NCI-H1694 treated with DMSO at 0.1 percent for 48 hours (cell line): ENCODE measurements at places on chromosomes 2 and 18.

- no peak for DNase-seq
Measured at GRCh38 chr2:198376677-198377076, 572.3 kb downstream of the PLCL1 start.

DNA sequence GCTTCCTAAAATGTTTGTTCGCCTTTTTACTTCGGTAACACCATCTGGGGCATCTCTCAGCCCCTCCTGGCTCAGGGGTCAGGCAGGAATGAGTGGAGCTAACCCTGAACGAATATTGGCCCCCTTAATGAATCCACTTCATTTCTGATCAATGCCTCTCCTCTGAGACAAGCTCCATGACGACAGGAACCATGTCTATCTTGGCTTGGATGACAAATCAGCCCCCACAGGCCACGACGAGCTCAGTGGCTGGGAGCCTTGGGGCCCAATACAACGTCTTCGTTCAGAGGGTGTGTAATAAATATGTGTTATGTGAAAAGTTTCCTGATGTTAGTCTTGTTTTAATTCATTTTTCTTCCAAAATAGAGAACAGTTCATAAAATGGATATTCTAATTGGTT is 133.0 kb downstream of the COL6A3 start:
- DNase-seq, result no peak

- DNase-seq, result no peak
Measured at GRCh38 chr2:148201075-148202004, 180.4 kb downstream of the MBD5 start.

GRCh38 chr2:152646264-152646663 is 71.0 kb downstream of the PRPF40A start:
- DNase-seq, result no peak

- DNase-seq, result no peak
Measured at GRCh38 chr2:173223871-173224270, 130.8 kb upstream of the CDCA7 start.

DNA sequence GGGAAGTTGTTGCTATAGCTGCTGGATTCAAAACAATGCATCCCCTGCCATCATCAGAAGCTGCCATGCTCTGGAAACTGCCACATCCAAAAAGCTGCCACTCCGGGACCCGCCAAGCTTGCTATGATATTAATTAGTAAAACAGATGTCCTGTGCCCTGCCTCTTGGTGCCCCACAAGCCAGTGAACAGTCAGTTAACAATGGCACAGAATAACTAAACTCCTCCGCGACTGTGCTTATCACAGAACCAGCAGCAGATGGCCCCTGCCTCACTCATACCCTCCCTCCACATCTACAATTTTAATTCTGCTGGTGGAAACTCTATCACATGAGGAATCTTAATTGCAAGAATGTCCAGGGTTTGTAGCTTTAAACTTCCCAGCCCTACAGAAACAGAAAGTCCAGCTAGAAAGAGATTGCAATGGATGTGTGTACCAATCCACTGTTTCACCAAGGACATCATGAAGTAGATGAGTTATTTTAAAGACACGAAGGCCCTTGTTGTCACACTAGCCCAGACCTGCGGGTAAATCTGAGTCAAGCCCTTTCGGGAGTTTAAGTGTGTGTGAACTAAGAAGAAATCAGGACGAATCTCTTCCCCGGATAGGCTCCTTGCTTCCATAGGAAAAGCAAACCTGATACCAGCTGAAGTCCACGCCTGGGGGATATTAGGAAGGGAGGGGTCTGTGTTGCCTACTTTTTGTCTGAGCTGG is 7.4 kb upstream of the ACYP2 start:
- peak; percentile 93 for DNase-seq

DNA sequence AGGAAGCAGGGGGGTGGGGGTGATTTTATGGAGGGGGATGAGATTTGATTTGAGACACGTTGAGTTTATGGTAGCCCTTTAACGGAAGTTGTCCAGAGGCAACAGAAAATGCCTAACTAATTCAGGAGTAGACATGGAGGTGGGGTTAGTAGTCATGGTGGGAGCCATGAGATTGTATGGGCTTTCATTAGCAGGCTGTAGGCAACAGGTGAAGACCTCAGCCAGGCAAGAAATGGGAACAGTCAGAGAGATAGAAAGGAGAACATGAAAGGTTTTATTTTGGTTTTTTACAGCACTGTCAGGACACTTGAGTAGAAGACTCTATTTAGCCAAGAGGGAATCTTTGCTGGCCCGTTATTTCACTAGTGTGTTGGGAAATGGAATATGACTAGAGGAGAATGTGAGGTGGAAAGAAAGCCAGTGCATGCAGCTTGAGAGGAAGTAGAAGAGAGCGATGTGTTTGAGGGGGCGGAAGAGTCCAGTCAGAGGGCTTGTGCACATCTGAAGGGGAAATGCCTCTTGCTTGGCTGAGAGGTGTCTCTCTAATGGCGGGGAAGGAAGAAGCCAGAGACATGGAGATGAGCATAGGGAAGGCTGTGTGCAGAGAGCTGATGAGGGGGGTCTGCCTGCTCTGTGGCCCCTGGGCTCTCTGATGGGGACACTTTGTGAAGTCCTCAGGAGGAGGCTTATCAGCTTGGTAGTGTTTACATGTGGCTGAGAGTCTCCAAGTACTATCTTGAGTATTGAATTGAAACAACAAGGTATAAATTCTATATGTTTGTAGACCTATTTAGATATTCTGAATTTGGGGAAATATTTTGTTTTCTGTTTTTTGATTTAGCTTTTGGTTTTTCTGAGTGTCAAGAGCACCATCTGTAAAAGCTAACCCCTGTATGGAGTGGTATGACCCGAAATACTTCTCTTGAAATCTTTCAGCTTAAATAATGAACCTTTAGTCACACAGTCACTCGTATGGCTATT is 66.9 kb upstream of the ITM2C start:
- DNase-seq, result no peak

- DNase-seq, result no peak
Measured at GRCh38 chr2:75018162-75018561, 59.7 kb downstream of the POLE4 start.

DNA sequence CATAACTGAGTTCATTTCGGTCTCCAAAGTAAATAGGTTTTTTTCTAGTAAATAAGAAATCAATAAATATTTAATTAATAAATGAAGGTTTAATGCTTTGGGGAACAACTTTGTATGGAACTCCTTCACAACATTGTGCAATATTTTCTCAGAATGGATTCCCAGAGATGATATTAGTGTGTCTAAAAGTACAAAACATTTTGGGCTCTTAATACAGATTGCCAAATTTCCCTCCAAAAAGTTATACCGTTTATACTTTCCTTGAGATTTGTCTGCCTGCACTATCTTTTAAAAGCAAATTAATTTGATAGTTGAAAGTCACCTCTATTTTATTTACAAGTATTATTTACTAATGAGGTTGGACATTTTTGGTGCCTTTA is 151.8 kb downstream of the FAM161A start:
- DNase-seq, result no peak

GRCh38 chr2:15959331-15960153 is 19.2 kb downstream of the MYCN start:
- no peak for DNase-seq

DNA sequence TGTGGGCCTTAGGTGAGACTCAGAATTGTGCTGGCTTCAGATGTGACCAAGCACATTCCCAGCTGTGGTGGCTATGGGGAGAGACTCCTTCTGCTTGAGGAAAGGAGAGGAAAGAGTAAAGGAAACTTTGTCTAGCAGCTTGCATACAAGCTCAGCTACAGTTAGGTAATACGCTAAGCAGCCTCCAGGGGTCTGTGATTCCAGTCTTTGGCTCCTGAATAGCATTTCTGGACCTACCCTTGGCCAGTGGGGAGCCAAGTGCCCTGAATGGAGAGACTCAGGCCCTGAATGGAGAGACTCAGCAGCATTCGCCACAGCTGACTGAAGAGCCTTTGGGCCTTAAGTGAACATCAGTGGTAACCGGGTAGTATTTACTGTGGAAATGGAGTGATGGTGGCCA is 227.4 kb upstream of the CDH7 start:
- DNase-seq, result no peak

DNA sequence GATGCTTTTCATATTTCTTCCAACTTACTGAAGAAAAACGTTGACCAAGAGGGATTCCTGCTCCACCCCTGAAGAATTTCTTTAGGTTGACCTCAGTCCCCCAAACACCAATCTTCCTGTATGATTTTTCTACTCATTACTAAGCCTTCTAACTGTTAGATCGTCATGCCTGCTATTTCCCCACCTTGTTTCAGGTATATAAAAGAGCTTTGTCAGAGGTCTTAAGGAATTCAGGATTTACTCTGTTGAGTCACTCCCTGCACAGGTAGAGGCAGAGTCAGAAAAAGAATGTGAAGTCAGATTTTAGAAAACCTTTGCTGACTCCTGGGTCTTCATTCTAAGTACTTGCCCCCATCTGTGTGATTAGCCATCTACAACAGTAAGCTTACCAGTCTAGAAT is 83.8 kb upstream of the NOSTRIN start:
- DNase-seq, result no peak

DNA sequence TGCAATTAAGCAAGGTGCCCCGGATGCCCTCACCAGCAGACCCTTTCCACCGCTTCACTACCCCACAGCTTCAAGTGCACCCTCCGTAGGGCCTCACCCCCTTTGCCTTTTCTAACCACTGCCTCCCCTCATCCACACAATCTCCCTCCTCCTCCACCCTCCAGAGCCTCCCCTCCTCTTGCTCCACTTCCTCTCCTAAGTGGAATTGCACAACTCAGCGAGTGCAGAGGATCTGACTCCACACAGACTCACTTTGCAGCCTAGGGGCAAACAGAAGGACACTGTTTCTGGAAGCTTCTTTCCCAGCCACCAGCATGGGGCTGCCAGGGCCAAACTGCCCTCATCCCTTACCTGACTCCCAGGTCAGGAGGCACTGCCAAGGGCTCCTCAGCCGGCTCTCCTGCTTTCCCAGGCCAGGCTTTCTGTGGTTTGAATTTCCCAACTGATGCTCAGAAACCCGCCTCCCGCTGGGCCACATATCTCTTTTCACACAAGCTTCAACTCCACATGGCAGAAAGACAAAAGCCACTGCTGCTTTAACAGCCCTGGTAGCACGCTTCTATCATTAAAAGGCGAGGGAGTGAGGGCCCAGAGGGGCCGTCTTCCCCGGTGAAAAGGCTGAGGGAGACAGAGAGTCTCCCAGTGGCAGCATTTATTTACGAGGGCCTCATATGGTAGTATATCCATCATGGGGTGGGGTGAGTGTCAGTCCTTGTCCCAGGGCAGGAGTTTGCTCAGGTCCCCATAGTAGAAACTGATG is 74.7 kb upstream of the MGAT4A start:
- DNase-seq, result peak; percentile 56

GRCh38 chr2:219368690-219369191 is 19.0 kb downstream of the DNPEP start:
- DNase-seq, result no peak

- DNase-seq, result no peak
Measured at GRCh38 chr2:187554011-187554703, at the start of gene TFPI. TSS of gene TFPI (minus strand) at chr2:187554435. CDS start at chr2:187503768, 50,667 bp downstream.

DNA sequence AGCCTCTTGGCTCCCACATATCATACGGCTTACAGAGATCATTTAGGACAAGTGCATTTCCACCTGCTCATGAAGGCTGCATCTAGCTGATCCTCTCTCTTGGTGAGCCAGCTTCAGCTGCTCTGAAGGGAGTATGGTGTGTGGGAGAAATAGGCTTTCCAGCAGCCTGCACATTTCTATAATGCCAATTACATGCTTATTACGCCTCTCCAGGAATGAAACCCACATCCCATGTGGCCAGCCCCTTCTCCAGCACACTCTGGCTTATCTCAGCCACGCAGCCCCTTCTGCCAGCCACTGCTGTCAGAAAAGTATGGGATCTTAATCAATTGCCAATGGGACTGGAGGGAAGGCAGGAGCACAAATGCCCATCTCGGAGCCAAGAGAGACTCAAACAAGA is 117.5 kb downstream of the GALNT14 start:
- no peak for DNase-seq
